HuH-7.5 (cell line): ENCODE measurements at places on chromosomes 11 and 22.

GRCh38 chr11:74203966-74204365 is 32.9 kb downstream of the PPME1 start:
- DNase-seq, result no peak

GRCh38 chr11:128938156-128938885 is 4.3 kb downstream of the TP53AIP1 start:
- DNase-seq, result no peak

- DNase-seq, result no peak
These were observed 107.0 kb downstream of the KCNQ1OT1 start for GRCh38 chr11:2592559-2593392.

- DNase-seq, result no peak
These were observed 43.5 kb downstream of the EIF3F start for GRCh38 chr11:8030526-8031247.

DNA sequence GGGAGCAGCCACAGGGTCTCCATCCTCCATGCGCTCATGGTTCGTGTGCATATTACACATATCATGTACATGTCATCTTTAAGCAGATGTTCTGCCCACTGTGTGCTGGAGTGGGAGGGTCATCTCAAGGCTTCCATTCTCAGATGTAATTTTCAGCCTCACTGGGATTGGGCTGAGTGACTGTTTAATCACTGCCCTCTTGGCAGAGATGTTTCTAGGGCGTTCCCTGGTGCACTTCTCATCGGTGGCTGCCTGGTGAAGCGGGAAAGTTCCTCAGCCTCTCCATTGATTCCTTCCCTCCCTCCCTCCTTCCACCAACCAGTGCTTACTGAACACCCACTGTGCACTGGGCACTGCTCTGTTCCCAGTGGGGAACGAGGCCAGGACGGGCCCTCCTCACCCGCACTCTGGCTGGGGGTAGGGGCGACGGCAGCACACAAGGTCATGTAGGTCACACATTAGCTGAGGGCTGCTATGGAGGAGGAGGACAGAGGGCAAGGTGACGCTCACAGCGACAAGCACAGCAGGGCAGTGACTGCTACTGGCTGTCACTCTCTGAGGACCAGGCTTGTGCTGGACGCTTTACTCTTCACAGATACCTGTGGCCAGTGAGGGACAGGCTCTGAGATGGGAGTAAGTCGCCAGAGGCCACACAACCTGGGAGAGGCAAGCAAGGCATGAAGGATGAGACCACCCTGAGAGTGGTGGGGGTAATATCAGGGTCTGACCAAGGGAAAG is 22.9 kb downstream of the GNAZ start:
- DNase-seq, result no peak

- no peak for DNase-seq
These were observed 9.4 kb downstream of the HIPK3 start for GRCh38 chr11:33266393-33267215.

GRCh38 chr11:29361369-29361768 is 655.5 kb downstream of the KCNA4 start:
- DNase-seq, result no peak

- no peak for DNase-seq
These were observed 397 bp downstream of the OR52N2 start for GRCh38 chr11:5809122-5809519.

GRCh38 chr11:131580476-131580875 is 210.1 kb downstream of the NTM start:
- no peak for DNase-seq

DNA sequence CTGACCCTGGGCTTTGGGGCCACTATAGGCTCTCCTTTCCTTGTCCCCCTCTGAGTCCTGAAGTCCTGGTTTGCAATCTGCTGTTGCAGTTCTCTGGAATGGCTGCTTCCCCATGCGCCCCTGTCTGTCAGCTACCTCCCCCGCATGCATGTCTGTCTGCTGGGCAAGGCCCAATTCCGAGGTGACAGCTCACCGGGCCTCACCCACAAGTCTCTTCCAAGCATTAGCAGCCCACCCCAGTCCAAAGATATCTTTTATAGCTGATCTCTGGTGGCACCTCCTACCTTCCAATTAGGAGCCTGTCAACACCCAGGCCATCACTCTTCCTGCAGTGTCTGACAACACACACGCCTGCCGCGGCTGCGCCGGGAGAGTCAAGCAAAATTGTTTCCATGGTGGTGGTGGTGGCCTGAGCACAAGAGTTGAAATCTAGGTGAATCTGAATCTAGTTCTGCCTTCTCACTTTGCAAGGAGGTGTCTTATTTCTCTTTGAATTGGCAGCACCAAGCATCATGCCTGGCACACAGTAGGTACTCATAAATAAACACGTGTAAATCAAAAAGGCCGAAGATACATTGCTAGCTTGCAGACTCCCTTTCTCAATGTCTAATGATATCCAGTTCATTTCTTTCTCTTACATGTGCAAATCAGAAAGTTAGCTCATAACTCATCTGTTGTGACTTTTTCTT is 1.2 kb upstream of the LMO2 start:
- DNase-seq, result no peak

- no peak for DNase-seq
These were observed 396.9 kb downstream of the RAB38 start for GRCh38 chr11:87778357-87778756.

DNA sequence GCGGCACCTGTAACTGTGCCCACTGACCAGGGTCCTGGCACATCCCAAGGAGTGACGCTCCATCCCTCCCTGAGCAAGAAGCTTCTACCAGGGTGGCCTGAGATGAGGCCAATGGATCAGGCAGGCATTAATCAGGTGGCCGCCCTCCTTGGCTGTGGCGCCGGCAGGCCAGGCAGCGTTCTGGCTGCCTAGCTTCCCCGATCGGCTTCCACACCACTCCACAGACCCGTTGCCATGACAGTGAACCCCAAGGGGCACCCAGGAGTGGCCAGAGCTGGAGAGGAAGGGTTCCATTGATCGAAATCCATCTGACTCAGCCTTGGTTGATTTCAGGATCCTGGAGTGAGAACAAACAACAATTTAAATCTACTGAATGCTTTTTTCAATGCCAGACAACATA is 20.5 kb downstream of the LRRC55 start:
- DNase-seq, result no peak

DNA sequence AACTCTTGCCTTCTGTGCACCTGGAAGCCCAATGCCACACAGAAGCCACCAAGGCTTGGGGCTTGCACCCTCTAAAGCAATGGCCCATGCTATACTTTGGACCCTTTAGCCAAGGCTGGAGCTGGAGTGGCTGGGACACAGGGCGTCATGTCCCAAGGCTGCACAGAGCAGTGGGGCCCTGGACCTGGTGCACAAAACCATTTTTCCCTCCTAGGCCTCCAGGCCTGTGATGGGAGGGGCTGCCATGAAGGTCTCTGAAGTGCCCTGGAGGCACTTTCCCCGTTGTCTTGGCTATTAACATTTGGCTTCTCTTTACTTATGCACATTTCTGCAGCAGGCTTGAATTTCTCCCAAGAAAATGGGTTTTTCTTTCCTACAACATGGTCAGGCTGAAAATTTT is 20.6 kb upstream of the TMEM45B start:
- no peak for DNase-seq

DNA sequence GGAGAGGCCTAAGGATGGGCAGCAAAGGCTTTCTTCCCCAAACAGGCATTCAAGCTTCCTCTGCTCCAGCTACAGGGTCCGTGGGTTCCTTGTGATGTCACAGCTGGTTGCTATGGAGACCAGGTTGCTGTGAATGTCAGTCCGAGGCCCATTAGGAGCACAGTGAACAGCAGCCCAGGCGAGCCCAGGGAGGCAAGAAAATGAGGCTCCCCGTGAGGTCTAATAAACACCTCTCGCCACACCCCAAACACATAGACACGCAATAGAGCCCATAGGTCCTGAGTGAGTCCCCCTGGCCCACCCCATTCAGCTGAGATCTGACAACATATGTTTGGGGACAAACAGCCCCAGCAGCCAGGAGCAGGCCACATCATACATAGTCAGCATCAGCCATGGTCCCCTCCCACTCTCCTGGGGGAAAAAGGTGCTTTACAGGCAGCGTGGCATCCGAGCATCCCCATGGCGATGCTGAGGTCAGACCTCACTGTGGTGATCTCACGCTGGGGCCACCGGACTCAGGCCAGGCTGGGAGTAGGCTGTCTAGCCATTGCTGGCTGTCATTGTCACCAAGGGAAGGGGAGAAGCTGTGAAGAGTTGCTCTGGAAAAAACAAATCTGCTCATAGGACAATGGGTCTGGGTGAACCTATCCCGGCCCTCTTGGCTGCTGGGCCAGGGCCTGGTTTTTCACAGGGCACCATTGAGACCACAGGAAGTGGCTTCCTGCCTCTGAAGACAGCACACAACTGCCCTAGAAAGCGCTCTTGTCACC is 23.1 kb upstream of the TP53I11 start:
- DNase-seq, result no peak

DNA sequence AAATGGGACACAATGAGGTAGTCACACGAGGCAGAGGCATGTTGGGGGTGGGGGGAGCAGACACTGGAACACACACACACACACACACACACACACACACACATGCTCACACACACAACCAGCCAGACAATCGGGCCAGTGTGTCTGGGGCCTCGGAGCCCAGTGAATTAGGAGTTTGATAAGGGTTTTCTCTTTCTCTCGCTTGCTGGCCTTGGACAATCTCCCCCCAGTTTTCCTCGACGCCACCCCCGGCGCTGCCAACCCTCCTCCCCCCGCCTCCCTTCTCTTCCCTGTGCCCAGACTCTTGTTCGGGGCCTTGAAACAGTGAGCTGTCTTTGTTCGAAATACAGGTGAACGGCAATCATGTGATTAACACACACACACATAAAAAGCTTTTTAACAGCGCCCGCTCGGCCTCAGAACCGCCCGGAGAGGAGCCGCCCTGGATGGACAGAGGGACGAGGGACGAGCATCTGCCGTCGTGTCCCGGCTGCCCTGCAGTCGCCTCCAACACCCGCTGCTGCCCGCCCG is 1.5 kb upstream of the SOX10 start:
- DNase-seq, result no peak

GRCh38 chr22:45472426-45472825 is 30.3 kb upstream of the FBLN1 start:
- DNase-seq, result no peak

GRCh38 chr22:42901790-42902508 is 44.9 kb upstream of the ARFGAP3 start:
- DNase-seq, result no peak

DNA sequence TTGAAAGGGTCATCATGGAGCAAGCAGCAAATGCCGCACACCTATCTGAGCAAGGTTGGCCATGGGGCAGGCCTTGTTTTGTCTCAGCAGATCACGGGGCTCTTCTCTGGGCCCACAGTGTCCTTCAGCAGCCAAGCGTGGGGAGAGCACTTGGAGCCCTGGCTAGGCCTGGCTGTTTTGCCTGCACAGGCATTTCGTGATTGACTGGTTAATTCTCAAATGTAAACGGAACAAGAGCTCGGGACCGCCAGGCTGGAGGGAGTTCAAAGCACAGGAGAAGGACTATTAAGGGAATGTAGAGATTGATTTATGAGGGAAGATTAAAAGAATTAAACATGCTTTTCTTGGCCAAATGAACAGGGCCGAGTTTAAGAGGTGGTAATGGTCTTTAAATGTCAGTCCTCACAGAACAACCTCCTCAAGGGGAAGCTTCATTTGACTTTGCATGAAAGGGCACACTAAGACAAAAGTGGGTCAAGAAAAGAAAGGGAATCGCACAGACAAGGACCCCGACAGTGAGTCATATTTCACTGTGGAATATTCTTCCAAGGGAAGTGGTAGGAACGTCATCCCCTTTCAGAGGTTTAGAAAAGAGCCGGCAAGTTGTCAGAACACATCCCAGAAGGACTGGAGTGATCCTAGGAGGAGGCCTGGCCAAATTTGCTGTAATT is 20.7 kb downstream of the SPON1 start:
- no peak for DNase-seq

DNA sequence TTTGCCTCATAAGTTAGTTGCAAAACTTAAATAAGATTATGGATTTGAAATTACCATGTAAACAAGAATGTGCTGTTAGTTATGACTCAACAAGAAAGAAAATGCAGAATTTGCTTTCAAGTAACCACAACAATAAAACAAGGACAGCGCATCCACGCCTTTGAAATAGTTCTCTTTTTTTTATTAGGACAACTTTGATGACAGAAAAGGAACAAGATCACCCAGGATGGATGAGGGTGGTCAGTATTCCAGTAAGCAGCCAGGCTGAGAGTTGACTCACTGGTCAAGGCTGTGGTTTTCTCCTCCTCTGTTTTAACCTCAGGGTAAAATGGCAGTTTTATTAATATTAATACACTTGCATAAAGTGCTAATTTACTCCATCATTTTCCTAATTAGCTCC is 544.4 kb downstream of the OPCML start:
- DNase-seq, result no peak

DNA sequence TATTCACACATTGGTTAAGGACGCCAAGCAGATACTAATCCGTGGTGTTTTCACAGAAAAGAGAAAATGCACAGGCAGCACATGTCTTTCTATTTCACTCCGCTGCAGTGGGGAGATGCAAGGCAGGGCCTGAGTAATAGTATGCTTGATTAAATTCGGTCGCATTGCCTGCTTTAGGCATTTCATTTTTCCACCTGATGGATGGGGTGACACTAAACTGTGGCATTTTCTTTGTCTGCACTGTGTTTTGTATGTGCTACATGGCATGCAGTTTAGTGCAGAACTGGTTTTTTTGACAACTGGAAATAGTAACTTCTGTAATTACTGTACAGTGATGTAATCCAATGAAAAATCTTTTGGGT is 94.9 kb downstream of the SLC17A6 start:
- no peak for DNase-seq

DNA sequence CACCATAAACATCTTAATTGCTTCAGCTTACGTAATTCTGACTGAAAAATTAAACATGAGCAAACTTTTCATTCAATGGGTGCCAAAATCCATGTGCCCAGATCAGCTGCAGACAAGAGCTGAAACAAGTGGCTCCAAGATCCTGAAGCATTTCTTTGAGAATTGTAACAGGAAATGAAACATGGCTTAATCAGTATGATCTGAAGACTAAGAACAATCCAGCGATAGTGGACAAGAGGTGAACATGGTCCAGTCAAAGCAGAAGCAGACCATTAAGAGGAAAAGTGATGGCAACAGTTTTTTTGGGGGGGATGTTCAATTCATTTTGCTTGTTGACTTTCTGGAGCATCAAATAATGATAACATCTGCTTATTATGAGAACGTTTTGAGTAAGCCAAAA is 1964.5 kb upstream of the RAG2 start:
- DNase-seq, result no peak

DNA sequence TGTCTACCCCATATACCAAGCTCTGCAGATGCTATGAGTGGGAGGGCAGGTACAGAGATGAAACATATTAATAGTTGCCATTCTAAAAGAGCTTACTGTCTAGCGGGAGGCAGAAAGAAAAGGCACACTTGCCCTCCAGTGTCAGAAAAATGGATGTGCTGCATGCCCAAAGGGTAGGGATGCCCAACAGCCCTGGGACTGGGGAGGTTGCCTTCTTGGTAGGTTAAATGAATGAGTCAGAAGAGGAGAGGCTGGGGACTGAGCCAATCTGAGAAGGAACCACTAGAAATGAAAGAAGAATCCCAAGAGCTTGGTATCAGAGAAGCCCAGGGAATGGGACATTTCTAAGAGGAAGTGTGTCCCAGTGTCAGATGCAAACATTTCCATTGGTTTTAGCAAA is 1.2 kb downstream of the BIRC3 start:
- DNase-seq, result no peak
